ENCODE measurements at places on chromosomes 5 and 9. TPM values are rescaled to one million over a fixed set of nuclear protein-coding genes. Genes with fewer than 3 reads are reported as not detected.

DNA sequence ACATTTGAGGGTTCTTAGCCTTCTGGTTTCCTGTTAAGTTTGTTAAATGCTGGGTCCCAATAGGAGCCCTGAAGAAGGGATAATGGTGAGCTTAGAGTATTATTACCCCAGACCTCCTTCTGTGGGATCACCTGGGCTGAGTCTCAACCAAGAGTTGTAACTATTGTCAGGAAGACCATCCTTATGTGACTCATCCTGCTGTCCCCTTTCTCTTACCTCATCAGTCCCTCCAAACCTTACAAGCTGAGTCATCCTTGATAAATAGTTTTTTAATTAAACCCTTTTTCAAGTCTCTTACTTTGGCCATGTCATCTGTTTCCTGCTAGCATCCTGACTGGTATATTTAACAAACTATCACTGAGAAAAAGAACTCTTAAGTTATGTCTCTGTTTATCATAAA lies 502.8 kb downstream of the LRRC70 start:
- DNase-seq = no peak

GRCh38 chr5:143400541-143401226 lies 2.8 kb downstream of the NR3C1 start:
- no peak for DNase-seq

- DNase-seq = no peak
Observed at GRCh38 chr5:147949711-147950573, 43.6 kb upstream of the C5orf46 start.

DNA sequence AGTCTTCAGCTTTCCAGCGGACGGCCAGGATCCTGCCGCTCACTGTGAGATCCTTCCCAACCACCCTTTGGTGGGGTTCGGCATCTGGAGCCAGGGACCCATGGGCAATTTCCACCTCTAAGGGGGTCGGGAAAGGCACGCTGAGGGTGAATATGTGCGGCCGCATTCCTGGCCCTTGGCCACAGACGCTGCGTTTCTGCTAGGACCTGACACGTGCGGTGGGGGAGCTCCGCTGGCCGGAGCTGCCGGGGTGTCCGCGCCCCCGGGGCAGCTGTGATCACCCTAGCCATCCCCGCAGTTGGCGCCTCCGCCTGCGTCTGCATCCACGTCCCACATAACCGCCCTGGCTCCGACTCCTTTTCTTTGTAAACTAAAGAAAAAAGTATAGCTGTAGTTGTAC lies 5.3 kb upstream of the DNAJA1 start:
- DNase-seq = no peak

- no peak for DNase-seq
Observed at GRCh38 chr5:139783436-139783965, 12.1 kb upstream of the PSD2 start.

The DNAH5 gene
- not detected for total RNA-seq

Data from activated B cell treated with CpG ODN at 0.5 μM for 24 hours (primary cell).